ENCODE measurements at places on chromosomes 7 and 10.

GRCh38 chr7:135197343-135197742 is 14.0 kb downstream of the WDR91 start:
- no peak for DNase-seq

DNA sequence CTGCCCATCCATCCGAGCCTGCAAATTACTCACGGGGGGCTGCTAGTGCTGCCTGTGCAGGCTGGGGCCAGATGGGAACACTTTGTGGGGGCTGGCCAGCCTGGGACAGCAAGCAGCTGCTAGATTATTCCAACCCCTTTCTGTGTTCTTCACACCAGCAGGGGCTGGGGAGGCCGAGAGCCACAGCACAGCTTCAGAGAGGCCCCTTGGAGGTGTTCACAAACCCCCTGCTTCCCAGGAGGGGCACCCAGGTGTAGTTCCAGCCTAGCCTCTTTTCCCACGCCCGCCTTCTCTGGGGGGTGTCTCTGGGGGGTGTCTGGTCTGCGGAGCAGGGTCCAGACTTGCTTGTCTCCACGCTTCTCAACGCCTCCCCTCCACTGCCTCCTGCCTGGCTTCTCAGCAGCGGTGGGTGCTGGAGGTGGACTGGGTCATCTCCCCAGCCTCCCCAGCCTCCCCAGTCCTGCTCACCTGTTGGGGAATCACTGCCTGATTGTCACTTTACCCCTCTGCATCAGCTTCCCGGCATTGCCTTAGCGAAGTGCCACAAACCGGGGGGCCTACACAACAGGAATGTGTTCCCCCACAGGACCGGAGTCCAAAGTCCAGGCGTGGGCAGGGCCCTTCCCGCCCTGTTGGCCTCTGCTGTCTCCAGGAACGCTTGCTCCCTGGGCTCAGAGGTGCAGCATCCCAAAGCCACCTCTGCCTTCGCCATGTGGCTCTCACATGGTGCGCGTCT is 74.0 kb upstream of the EN2 start:
- no peak for DNase-seq

DNA sequence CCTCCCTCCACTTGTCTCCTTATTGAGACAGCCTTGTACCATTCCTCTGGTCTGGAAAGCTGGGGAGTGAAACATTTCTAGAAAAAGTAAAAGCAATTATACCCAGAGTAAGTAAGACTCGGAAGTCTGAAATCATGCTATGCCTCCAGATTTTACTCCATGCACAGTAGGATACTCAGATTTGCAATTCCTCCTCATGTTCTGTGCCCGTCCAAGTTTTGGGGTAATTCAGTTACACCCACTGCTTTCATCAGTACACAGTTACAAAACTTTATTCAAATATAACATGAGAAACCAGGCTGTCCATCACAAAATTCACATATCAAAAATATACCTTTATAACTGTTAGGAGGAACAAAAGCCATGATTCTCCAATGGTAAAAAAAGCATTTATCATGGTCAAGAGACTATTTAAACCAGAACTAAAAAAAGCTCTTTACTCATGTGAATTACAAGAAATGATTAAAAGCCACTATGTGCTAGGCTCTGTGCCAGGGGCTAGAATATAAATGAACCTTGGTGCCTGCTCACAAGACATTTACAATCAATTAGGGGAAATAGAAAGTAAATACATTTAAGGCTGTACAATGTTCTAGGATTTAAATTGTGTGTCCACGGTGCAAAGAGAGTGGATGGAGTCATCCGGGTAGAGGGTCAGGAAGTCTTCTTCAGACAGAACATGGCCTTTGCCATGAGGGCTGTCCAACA is 320.2 kb downstream of the ELMO1 start:
- DNase-seq, result no peak

- no peak for DNase-seq
Measured at GRCh38 chr10:61189912-61190311, 245.9 kb upstream of the RHOBTB1 start.

GRCh38 chr7:33946094-33946699 is 40.9 kb downstream of the BMPER start:
- DNase-seq, result no peak

DNA sequence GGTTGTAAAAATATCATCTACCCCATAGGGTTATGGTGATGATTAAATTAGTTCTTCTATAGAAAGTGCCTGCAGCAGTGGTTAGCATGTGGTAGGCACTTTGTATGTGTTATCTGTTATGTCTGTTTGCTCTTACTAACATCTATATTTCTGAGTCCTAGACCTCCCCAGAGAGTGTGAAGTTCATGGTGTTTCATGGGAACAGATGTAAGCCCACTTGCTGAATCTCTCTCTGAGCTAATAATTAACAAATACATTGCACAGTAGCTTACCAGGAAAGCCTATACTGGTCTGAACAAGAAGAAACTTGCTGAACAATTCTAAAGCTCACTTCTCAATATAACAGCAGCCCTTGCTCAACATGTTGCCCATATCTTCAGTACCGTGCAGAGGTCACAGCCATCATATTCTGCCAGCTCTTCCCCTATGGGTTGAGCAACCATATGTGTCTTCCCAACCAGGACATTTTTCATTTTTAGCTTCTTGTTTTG is 100.1 kb downstream of the NPSR1 start:
- DNase-seq, result no peak

- DNase-seq, result no peak
Measured at GRCh38 chr7:135197906-135198655, 13.2 kb downstream of the WDR91 start.

DNA sequence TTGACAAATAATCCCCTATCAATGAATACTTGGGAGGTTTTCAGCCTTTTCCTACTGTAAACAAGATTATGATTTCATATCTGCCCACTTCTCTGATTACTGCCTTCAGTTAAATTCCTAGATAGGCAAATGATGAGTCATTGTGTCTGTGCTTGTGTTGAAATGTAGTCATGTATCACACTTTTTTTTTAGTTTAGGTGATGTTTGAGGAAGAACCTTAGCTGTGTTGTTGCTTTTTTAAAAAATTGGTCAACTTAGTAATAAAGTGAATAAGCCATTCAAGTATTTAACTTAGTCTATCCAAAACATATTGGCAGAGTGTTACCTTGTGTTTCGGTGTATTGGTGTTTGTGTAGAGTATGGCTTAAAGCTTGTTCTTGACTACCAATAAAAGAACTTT is 60.0 kb downstream of the WAC start:
- DNase-seq, result no peak

- no peak for DNase-seq
Measured at GRCh38 chr10:49128854-49129253, 5.0 kb downstream of the FAM170B start.

Measured in stimulated activated CD8-positive, alpha-beta memory T cell treated with anti-CD3 and anti-CD28 coated beads, Interleukin-15, amount 100 ng/mL, for 24 hours (primary cell).